ENCODE measurements at places on chromosomes 7 and 10. TPM values are rescaled to one million over a fixed set of nuclear protein-coding genes. Genes with fewer than 3 reads are reported as not detected.

Gene FAM237B
- not detected for total RNA-seq

Gene ZP3
- not detected for total RNA-seq

Gene NEUROD6
- not detected for total RNA-seq

Gene GPR37
- 8.8 TPM for total RNA-seq

Gene SEMA3E
- total RNA-seq, result 14.0 TPM

Measured in hepatocyte (in vitro differentiated cells).